ENCODE measurements at places on chromosomes 12 and 14. TPM values are rescaled to one million over a fixed set of nuclear protein-coding genes. Genes with fewer than 3 reads are reported as not detected.

Gene MYO1H
- not detected for total RNA-seq

Gene REM2
- 0.52 TPM for total RNA-seq

Gene SMARCD1
- 88.6 TPM for total RNA-seq

Gene PLEK2
- total RNA-seq, result 1.1 TPM

Gene C12orf54
- not detected for total RNA-seq

Gene LALBA
- total RNA-seq, result not detected

Gene NPC2
- total RNA-seq, result 54.1 TPM

Gene EPYC
- total RNA-seq, result not detected

Gene CLEC1B
- not detected for total RNA-seq

Gene KLHL33
- total RNA-seq, result 0.17 TPM

Gene HOXC10
- not detected for total RNA-seq

Gene LRP1
- total RNA-seq, result 0.94 TPM

Gene ITGA7
- 3.1 TPM for total RNA-seq

Gene SLC24A4
- total RNA-seq, result not detected

Gene NOS1
- total RNA-seq, result not detected

Gene CIDEB
- total RNA-seq, result 28.7 TPM

Gene PRB2
- total RNA-seq, result not detected

Gene DACT1
- 1.2 TPM for total RNA-seq

Gene ANO4
- not detected for total RNA-seq

Gene PRR4
- total RNA-seq, result 2.5 TPM

Gene TNFRSF1A
- 64.4 TPM for total RNA-seq

Gene PTPN6
- 354 TPM for total RNA-seq

Gene SLC10A1
- total RNA-seq, result not detected

Gene BCL7A
- 8.7 TPM for total RNA-seq

Gene CLEC14A
- not detected for total RNA-seq

Gene TNS2
- total RNA-seq, result 0.92 TPM

Gene ACRBP
- total RNA-seq, result 2.6 TPM

Gene OVCH1
- not detected for total RNA-seq

Measured in activated CD4-positive, alpha-beta T cell treated with anti-CD3 and anti-CD28 coated beads, Interleukin-2, amount 10 ng/mL, durations not matched to agents 7 days and 5 days (primary cell).